ACHN (cell line): ENCODE measurements at places on chromosomes 11 and 22.

DNA sequence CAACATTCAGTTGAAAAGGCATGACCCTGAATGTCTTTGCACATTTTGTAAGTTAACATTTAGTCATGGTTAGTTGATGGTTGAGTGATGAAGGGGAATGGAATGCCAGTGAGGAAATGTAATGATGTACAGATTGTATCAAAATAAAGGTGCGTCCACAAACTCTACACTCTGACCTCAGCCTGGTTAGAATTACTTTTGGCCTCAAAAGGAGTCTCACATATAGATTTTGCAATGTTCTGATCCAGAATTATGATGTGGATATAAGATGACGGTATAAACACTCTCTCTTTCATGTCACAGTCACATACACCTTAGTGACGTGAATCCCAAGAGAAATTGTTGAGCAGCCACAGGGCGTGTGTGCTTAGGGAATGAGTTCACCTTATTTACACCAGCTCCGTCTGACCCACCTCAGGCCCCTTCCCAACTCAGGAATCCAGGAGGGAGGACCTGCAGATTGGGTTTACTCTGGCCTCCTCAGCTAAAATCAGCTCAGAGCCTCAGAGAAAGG is 100.1 kb downstream of the RDX start:
- peak; percentile 87 for DNase-seq

DNA sequence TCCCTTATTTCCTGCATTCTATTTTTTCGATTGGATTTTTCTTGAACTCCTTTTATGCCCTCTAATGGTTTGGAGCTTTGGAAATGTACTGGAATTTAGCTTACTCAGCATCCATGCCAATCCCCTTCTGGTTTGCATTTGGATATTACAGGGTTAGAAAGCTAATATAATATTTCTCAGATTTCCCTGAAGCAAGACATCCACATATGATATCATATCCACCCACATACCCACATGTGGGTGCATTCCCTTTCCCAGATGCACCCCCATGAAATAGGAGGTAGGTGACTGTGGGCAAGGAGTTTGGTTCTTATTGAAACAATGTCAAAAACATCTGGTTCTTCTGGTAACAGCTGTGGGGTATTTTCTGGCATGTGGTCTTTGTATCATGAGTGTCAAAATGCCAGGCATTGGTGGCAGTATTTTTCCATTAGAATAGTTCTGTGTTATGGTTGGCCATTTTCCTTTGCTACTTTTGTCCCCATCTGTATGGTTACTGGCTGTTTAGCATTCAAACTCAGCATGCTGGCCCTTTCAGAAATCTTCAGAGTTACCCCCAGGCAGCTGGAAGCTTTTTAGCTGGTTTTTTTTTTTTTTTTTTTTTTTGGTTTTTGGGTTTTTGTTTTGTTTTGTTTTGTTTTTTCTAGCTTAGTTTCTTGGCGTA is 32.7 kb upstream of the DDX10 start:
- DNase-seq: no peak

DNA sequence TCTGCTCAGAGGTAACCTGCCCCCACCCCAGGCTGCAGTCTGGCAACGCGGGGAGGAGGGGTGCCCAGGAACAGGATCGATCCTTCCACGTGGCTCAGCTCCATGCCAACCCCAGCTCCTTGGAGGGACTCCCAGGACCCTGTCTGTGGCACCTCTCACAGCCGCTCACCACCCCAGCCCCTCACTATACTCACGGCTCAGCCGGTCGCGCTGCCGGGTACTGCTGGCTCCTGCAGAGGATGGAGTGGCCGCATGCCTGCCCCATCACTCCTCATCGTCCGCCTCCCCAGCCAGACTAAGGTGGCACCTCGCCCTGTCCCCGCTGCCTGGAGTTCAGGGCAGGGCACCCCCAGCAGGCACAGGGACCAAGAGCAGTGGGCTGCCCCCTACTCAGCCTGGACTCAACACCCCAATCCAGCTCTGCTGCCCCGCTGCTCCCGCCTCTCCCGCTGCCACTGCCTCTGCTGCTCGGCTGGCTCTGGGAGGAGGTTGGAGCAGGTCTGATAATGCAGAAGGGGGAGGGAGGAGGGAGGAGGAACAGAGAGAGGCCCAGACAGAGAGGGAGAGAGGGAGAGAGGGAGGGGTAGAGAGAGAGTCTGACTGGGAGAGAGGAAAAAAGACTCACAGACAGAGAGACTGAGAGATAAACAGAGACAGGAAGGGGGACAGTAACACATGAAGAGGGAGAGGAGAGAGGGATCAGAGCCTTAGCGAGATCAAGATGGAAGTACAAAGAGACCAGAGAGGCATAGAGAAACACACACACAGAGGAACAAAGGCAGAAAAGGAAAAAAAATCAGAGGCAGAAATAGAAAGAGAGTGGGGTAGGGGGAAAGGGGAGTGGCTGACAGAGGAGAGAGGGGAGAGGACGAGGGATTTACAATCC is at the start of gene PDE2A:
PDE2A (minus strand) TSS at position 480 of the 886 bp plus-strand sequence; CDS start at position 265, 215 bp downstream.
- no peak for DNase-seq

DNA sequence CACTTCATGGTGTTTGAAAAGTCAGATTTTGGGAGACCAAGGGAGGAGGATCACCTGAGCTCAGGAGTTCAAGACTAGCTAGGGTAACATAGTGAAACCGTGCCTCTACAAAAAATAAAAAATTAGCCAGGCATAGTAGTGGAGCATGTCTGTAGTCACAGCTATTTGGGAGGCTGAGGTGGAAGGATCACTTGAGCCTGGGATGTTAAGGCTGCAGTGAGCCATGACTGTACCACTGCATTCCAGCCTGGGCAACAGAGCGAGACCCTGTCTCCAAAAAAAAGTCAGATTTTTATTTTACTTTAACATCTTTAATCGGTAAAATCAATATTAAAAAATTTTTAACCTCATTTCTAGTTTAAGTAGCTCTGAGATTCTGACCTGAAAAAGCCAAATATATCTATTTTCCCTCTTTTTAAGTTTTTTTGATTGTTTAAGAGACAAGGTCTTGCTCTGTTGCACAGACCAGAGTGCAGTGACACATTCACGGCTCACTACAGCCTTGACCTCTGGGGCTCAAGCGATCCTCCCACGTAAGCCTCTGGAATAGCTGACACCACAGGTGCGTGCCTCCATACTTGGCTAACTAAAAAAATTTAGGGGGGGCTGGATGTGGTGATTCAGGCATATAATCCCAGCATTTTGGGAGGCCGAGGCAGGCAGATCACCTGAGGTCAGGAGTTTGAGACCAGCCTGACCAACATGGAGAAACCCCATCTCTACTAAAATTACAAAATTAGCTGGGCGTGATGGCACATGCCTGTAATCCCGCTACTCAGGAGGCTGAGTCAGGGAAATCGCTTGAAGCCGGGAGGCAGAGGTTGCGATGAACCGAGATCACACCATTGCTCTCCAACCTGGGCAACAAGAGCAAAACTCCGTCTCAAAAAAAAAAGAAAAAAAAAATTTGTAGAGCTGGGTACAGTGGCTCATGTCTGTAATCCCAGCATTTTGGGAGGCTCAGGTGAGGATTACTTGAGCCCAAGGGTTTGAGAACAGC is 48.4 kb downstream of the SFI1 start:
- DNase-seq: peak; percentile 93

DNA sequence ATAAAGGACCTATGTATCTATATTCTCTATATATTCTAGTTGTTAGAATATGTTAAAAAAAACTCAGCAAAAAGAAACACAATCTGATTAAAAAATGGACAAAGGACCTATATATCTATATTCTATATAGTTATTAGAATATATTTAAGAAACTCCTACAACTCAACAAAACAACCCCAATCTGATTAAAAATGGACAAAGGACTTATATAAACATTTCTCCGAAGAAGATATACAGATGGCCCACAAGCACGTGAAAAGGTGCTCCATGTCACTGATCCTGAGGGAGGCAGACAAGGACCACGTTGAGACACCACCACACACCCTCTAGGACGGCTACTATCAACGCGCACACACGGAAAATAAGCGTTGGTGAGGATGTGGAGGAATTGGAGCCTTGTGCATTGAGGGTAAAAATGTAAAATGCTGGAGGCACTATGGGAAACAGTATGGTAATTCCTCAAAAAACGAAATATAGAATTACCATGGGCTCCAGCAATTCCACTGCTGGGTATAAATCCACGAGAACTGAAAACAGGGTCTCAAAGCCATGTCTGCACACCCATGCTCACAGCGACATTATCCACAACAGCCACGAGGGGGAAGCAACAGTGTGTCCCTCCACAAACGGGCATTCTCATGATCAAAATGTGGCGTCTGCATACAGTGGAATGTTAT is 22.7 kb downstream of the YPEL1 start:
- DNase-seq: peak; percentile 67
